ENCODE measurements at places on chromosomes 5 and 9.

DNA sequence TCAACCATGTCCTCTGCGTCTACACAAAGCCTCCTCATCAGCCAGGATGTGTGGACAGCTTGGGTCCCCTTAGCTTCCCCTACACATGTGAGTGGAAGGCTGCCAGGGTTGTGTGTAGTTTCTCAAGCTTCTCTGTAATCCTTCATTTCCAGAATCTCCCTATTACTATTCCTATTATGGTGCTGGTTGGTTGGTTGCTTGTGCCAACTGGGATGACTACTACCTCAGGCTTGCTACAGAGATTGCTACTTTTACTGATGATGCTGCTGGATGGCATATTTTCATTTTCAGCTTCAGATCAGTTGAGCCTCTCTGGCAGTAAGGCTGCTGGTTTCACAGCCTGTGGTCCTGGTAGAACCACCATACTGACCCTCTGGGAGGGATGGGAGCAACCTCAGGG, 39.9 kb downstream of the ATG10 start:
- DNase-seq = no peak

- no peak for DNase-seq
Measured at GRCh38 chr9:103799959-103800358, 294.1 kb upstream of the SMC2 start.

DNA sequence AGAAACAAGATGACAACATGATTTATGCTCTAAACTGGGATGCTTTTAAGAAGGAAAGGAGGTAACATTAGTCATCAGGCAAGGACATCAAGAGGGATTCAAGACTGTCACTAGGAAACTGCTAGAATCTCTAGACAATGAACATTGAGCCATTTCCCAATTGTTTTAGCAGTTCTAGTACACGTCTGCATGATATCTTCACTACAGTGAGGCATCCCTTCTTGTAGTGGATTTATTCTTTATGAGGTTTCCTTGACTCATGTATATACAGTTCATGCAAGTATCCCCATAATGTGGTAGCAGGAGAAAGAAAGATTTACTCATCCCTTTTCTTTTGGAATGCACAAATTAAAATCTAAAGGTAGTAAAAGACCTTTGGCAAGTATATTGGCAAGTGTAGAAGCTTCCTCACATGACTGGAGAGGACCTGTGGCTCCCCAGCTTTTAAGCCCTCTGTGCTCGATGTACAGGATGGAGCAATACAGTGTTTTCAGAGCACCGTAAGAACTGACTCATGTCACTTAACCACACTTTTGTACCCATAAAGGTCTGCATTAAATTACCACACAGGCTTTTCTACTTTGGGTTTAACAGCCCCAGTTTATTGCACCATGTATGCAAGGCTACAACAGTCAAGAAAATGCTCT, 335.9 kb downstream of the SEMA5A start:
- DNase-seq = no peak

DNA sequence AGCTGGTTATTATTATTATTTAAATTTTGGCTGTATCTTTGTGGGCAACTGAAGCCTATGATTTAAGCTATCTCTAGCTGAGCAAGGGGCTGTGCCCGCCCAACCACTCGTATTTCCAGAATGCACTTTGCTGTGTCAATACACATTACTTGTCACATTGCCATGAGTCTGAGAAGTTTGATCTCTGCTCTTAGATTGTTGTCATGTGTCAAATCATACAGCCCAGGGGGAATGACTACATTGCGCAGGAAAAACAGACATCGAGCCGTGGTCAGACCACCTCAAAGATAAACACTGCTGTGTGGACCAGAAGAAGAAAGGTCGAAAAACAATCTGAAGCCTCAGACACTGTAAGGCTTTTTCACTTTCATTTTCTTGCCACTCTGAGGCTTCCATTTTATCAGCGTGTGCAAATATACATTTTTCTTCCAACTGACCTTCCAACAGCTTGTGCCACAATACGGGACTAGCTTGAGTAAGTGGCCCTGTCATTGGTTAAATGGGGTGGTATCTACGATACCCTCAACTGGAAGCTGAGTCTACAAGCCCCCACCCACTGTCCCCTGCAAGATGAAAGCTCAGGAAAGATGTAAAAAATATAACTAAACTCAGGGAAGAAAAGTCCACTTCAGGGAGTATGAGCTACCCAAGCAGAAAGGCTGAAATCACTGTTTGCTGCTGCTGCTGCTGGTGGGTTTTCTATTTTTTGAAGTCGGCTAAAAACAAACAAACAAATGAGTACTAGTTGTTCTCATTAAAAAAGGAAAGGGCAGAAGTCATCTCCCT, 603.0 kb downstream of the BNC2 start:
- DNase-seq = no peak

DNA sequence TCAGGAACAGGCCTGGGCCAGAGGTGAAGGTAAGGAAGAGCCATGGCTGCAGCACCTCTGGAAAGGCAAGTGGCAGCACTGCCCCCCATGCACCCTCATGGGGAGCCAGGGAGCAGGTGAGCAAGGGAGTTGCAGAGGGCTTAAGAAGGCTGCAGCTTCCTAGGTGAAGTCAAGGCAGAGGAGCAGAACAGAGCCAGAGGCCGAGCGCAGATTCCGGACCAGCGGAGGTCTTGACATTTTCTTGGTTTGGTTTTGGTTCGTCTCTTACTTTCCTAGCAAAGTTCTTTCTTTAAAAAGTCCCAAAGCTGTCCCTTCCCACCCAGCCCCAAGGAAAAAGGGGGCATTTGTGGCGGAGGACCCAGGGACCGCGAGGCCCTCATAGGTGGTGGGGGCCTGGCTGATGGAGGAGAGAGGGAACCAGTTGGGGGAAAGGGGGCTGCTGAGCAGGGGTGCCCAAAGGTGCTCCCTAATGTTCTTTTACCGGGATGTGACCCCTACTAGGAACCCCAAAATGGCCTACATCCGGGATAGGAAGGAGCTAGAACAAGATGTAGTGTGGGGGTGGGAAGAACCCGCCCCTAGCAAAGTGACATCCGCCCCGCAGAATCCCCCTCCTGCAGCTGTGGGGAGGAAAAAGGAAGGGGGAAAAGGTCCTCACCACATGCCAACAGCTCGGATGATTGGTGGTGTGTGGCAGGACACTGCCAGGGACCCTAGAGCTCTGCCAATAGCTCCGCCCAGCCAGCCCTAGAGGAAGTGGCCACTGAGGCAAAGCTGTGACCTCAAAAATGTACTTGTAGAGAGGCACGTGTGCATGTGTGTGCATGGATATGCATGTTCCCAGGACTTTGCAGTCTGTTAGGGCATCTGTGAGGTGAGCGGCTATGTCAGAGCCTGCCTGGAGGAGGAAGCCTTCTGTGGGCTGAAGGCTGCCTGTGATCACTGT, 914 bp upstream of the CD72 start:
- no peak for DNase-seq

- no peak for DNase-seq
Measured at GRCh38 chr5:9865574-9865973, 235.4 kb upstream of the TAS2R1 start.

DNA sequence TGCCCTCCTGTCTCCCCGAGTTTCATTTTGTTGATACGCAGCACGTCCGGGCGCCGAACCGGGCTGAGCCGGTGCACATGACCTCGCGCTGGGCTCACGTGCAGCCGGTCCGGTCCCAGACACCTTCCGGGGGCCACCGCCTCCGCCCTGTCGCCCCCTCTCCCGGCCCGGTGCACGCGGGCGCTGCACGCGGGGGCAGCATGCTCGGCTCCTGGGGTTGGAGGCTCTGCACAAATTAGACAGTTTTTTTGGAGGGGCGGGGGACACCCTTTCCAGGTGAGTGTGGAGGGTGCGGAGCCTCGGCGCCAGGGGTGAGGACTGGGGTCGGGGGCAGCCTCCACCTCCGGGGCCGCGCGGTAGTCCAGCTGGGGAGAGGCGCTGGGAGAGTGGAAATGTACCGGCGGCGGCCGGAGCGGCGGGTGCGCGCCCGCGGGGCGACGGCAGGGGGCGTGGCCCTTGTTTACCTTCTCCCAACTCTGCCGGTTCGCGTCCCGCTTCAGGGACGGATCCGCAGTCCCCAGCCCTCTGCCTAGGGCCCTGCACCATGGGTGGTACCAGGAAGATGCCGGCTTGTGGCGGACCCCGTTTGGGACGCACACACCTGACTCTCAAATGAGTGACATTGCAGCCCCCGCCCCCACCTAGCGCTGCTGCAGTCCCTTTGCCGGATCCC, 1.1 kb downstream of the JADE2 start:
- peak; percentile 10 for DNase-seq

DNA sequence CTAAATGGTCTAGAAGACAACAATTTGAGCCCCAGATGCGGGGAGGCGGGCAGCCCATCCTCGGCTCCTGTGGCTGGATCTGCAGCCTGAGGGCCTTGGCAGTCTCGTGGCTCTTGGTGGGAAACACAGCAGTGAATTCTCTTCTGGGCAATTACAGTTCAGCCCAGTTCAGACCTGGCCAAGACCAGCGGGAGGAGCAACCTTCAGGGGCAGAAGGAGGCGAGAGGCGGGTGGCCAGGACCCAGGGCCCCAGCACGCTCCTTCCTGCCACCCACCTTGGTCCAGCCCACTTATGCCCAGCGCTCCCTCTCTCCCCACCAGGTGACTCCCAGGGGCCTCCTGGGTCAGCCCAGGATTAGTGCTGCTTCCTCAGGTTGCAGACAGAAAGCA, 7.8 kb downstream of the MYMK start:
- DNase-seq = no peak

- no peak for DNase-seq
Measured at GRCh38 chr9:72551306-72551705, 29.9 kb downstream of the TMC1 start.

DNA sequence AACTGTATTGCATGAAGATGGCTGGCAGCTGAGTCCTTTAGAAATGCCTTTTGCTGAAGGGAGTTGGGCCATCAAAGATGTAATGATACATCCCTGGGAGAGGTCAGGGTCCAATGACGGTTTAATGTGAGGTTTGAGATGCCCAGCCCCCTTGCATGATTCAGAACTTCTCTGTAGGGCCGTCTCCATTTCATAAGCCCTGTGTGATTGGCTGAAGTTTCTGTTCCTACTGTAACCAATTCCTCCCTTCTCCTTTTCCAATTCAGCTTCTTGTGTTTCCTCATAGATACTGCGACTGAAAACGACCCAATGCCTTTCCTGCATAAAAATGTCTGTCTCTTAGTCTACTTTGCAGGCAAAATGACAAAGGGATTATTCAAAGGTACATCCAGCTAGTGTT, 47.9 kb upstream of the ST8SIA4 start:
- no peak for DNase-seq

DNA sequence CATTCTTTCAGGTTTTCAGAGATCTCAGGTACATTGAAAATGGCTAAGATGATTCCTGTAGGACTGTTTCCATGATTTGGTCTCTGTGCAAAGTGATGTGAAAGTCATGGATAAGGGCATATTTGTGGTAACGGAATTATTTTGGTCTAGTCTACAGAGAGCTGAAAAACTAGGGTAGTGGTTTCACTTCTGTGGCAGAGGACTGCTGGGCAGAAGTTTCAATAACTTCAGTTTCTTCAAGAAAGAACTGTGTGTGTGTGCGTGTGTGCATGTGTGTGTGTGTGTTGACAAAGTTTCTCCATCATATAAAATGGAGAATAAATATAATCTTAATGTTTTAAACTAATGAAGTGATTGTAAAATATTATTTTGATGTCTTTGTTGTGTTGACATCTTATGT, 4.3 kb downstream of the CNOT8 start:
- no peak for DNase-seq

GRCh38 chr5:6699357-6699756, 13.9 kb upstream of the TENT4A start:
- no peak for DNase-seq

DNA sequence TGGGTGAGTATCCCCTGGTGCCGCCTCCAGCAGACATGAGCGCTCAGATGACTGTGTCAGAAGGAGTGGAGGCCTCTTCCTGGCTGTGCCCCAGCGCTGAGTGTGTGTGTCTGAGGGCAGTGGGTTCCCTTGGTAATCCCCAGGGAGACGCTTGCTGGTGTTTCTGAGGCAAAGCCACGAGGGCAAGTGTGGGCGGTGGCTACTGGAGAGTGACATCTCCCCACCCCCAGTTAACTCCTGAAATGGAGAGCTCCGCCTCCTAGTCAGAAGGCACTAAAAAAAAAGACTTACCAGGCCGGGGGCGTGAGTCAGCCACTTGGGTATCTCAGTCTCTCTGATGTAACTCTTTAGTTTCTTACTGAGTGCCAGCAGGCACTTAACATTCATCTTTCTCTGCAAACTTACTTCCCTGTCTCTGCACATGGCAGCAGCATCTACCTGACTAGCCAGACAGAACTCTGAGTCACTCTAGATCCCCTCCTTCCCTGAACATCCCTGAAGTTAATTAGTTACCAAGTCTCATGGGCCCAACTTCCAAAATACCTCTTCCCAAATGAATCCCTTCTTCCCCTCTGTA, 19.3 kb downstream of the ORM2 start:
- peak; percentile 37 for DNase-seq

DNA sequence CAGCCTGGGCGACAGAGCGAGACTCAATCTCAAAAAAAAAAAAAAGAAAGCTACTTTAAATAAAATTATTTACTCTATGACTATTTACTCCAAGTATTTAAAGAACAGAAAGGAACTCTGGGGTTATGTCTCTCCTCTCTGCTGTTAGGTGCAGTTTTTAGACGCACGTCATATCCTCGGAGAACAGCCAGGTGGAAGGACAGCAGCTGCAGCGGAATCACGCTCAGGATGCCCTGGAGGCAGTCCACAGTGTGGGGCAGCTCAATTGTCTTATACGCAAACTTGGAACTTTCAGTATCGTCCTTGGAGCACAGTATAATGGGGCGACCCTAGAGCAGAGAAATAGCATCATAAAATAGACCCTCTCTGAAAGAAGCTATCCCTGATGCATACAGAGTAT, 10.4 kb upstream of the MAPK9 start:
- no peak for DNase-seq
